ENCODE measurements at places on chromosomes 4 and X.

DNA sequence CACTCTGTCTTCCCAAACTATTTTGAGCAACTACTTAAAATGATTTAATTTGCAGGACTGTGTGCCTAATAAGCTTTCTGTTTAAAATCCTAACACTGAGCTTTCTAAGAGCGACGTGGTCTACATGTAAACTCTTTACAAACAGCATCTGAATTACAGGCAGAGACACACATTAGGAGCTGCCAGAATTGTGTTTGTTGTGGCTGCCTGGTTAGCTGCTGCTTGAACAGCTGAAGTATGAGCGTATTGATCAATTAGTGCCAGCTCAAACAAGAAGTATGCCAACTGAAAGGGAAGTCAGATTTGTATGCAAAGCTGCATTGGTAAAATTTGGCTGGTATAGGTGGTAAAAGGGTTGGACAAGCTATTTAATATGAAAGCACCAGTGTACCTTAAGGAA is 384.4 kb downstream of the PCDH7 start:
- DNase-seq, result no peak

- no peak for DNase-seq
Measured at GRCh38 chr4:127001933-127002332, 630.8 kb upstream of the INTU start.

GRCh38 chr4:132564920-132565319 is 584.2 kb upstream of the PCDH10 start:
- DNase-seq, result no peak

- DNase-seq, result no peak
Measured at GRCh38 chr4:73451981-73452747, 16.1 kb downstream of the AFP start.

- no peak for DNase-seq
Measured at GRCh38 chrX:120517936-120518335, 42.8 kb downstream of the CUL4B start.
